OCI-M1 (cell line): ENCODE measurements at places on chromosomes 2 and 18.

DNA sequence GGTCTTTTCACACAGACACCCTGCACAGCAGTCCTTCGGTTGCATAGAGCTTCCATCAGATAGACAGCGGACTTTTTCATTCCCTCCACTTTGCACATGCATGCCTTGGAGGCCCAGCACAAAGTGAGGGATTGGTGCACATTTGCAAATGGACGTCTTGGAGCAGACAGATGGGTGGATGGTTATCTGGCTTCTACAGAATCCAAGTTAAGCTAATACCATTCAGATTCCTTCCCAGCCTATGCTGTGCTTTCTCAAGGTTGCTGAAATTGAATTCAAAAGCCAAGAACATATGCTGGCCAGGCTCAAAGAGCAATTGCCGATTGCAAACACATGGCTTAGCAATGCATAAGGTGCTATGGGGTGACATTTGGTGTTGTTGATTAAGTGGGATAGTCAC is 186.4 kb downstream of the VAPA start:
- DNase-seq = no peak

DNA sequence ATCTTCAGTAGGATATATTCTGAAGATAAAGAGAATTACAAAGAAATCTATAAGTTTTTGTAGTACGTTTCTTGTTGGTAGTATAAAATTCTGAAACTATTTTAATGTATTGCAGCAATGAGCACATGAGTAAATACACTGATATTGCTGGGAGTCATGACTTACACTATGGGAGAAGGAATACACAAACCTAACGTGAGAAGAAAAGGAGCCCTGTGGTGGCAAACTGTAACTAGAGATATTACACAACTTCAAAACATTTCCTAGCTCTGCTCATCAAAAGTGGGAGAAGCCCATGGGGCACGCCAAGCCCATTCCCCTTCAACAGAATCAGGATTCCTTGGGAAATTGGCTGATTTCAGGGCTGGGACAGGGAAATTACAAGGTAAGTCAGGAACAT is 20.5 kb downstream of the SPIRE1 start:
- DNase-seq = no peak

DNA sequence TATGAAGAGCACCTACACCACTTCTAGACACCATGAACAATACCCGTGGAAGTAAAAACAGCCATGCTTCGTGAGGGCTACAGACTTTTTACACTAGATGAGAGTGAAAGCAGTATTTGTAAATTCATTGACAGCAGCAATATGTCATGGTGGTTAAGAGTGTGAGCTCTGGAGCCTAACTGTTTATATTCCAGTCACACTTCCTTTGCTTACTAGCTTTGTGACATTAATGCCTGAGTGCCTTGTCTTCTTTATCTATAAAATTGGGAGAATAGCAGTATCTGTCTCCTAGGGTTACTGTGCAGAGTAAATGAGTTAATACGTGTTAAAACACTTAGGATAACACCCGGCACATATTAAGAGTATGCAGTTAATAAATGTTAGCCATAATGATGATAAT is 33.8 kb upstream of the RPRM start:
- DNase-seq = no peak

GRCh38 chr2:117763804-117764203 is 50.7 kb upstream of the DDX18 start:
- DNase-seq = no peak

DNA sequence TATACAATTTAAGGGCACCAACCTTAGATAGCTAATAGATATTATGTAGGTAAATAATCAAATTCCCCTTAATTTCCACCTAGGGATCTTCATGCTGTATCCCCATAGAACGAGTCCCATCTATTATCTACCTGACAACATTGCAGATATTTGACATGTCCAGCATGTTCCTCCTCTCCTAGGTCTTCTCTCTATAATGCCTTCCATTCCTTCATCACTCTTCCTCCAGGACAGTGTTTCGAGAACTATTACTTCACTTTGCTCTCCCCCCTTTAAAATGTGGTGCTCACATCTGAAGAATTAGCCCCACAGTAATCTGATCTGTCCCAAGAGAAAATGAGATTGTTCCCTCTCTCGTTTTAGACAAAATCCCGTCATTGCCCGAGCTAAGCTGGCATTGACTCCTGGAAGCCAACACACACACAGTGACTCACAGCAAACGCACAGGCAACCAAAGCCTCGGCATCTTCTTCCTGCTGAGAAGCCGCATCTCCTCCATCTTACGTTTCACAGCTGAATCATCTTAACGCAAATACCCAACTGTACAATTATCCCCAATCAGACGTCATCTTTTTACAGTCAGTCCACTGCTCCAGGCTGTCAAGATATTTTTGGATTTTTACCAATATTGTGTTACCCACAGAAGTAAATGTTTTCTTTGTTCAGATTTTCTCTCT is 162.9 kb upstream of the AGAP1 start:
- no peak for DNase-seq

GRCh38 chr18:64380117-64380516 is 231.2 kb upstream of the LINC00305 start:
- DNase-seq = peak; percentile 53

DNA sequence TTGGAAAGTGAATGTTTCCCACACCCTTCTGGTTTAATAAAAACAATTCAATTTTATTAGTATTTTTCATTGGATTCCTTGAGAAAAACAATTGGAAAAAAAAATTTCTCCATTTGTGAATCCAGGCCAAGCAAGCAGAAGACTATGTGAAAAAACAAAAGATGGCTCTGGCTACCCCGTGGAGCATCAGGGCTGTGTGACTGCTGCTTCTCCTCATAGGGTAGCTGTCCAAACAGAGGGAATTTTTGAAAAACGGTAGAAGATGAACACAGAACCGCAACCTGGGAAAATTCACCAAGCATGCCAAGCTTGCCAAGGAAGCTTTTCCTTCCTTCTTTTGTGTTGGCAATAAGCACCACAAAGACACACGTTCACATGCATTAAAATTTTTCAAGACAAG is 71.3 kb upstream of the ACVR2A start:
- no peak for DNase-seq

DNA sequence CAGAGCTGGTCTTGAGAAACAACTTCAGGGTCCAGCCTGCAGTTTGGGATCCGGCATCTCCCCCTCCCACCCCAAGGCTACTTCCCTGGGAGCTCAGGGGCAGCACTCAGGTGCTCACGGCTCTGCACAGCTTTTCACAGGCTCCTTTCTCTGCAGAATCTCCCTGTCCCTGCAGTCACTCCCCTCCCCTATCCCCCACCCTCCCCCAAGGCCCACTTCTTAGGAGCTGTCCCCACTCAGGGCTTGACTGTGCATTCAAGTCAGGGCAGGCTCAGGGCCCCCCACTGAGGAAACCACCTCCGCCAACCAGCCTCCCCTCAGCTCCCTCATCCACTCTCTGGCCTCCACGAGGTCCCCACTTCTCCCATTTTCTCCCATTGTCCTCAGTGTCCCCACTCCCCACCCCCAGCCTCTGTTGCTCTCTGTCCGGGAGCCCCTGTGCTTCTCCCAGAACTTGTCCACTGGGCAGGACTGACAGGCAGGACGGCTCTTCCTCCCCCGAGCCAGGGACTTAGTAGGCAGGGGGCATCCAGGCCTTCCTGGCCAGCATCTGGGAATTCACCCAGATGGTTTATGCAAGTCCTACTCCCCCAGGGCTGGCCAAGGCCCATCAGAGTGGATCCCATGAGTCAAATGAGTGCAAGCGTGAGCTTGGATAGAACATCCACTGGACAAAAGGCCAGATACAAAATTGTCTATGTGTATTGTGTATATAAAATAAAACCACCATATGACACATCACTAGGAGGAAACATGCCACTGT is 7.6 kb downstream of the NMUR1 start:
- no peak for DNase-seq

DNA sequence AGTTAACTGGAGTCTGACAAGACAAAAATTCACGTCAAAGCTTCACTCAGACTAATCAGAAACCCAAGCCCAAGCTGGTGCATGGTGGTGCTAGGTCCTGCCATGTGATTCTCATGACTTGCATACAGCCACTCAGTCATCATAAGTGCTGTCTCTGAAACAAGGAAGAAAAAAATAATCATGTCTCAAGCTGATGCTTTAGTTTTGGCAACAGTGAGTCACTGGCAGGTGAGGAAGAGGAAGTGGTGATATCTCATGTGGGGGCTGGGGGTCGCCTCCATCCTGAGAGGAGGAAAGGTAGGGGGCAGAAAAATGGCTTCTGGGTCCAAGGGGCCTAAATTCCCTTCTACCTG is 136.3 kb downstream of the TMEM163 start:
- DNase-seq = no peak

DNA sequence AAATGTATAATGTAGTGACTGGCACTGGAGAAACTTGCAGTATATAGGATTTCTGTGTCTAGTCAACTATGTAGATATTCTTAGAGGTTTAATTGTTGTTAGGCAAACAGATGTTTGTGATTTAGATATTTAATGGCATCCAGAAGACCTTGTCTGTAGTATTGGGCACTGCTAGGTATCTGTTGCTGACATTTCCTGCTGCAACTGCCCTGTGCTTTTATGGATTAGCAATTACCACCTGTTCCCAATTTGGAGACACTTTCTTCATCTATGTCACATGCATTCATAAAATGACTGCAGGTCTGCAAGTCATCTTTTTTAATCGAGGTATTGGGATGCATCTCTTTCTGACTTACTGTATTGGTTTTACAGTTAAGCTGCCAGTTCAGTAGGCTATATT is 71.3 kb downstream of the ITGA4 start:
- no peak for DNase-seq

DNA sequence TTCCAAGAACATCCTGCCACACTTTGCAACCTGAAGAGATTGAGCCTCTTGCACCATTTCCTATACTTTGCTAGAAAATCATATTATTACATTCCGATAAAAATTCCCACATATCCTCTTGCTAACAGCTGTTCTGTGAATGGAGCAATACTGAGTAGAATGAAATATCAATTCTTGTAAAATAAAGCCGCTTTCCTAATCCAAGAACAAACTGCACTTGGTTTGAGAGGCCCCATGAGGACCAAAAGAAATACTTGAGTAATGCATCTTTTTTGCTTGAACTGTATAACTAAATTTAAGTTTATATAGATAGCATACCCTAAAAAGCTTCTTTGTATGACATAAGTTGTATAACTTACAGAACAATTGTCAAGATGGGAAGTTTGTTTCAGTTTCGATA is 632.4 kb upstream of the SLC8A1 start:
- DNase-seq = no peak

DNA sequence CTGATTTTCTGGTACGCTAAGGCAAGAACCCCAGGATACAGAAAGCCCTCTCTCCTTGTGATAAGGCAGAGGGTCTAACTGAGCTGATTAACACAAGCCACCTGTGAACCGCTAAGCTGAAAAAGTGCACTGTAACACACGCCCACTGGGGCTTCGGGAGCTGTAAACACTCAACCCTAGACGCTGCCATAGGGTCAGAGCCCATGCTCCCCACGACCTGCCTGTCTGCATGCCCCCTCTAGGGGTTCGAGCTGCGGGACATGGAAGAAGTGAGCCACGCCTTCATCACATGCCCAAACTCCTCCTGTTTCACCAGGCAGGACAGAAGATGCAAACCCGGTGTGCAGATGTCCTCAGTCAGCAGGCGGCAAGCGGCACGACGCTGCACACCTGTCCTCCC is 173.9 kb upstream of the RAB12 start:
- no peak for DNase-seq

DNA sequence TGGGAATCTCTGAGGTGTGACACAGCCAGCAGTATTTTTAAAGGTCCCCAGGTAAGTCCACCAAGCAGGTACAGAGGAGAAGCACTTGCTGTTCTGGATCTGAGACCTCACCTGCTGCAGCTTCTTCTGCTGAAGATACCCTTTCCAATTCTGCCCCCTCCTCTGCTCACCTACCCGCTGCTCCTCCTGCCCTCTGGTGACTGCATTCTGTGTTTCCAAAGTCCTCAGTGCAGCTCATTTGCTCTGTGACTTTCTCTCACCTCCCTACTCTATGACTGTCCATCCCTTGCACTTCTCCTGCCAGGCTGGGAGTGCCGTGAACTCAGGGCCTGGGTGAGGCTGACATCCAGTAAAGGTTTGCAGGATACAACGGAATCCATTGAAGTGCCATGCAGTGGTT is 205.2 kb upstream of the LYPD1 start:
- DNase-seq = no peak

GRCh38 chr2:69770193-69770702 is 28.3 kb downstream of the ANXA4 start:
- peak; percentile 84 for DNase-seq

DNA sequence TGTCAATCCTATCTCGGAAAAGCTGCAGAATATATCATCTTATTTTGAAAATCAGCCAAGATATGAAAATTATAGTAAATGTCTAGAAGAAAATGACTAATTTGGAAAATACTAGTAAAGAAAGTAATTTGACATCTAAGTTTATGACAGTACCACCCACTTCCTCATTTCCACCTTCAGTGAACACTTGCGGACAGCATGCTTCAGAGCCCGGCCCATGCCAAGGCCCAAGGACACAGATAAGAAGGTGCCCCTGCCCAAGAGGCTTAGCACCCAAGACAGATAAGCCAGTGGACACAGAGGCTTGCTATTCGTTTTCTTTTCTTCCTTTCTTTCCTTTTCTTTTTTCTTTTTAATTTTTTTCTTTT is 4.8 kb upstream of the KCNG2 start:
- DNase-seq = peak; percentile 75

GRCh38 chr18:40366521-40366920 is 1588.5 kb upstream of the PIK3C3 start:
- no peak for DNase-seq
